Endothelial cell (in vitro differentiated cells): ENCODE measurements at places on chromosomes 12 and 14.

GRCh38 chr12:49502590-49502989 is 36.2 kb upstream of the KCNH3 start:
- H3K27me3 ChIP-seq = peaks cover 1% of the 10 kb centered on the region
- H3K4me1 ChIP-seq = no peaks in the 10 kb centered on the region
- DNase-seq = no peak

GRCh38 chr12:79547044-79547734 is 143.6 kb downstream of the PAWR start:
- peak; percentile 14 for DNase-seq
- no peak overlapping the region for H3K4me3 ChIP-seq
- peaks cover 8% of the 10 kb centered on the region for H3K27me3 ChIP-seq
- peak overlapping the region; percentile 98 for H3K27ac ChIP-seq
- H3K36me3 ChIP-seq = peaks cover 13% of the 10 kb centered on the region
- H3K4me1 ChIP-seq = peaks cover 49% of the 10 kb centered on the region

DNA sequence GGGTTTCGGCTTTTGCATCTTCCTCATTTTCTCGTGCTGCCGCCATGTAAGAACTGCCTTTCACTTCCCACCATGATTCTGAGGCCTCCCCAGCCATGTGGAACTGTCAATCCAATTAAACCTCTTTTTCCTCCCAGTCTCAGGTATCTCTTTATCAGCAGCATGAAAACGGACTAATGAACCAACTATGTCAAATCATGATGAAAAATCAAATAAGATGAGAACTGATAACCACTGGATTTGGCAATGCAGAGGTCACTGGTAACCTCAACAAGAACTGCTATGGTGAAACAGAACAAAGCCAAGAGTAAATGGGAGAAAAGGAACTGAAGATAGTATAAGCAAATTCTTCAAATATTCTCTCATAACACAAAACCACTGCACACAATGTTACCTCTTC is 6.0 kb downstream of the EML5 start:
- no peak for DNase-seq
- H3K4me3 ChIP-seq = no peak overlapping the region
- no peaks in the 10 kb centered on the region for H3K4me1 ChIP-seq
- peaks cover 4% of the 10 kb centered on the region for H3K36me3 ChIP-seq
- H3K27ac ChIP-seq = no peak overlapping the region

- no peaks in the 10 kb centered on the region for H3K36me3 ChIP-seq
- H3K4me1 ChIP-seq = peaks cover 48% of the 10 kb centered on the region
- no peak overlapping the region for H3K4me3 ChIP-seq
- no peak overlapping the region for H3K27ac ChIP-seq
Measured at GRCh38 chr14:68709007-68709406, 83.9 kb downstream of the ZFP36L1 start.

DNA sequence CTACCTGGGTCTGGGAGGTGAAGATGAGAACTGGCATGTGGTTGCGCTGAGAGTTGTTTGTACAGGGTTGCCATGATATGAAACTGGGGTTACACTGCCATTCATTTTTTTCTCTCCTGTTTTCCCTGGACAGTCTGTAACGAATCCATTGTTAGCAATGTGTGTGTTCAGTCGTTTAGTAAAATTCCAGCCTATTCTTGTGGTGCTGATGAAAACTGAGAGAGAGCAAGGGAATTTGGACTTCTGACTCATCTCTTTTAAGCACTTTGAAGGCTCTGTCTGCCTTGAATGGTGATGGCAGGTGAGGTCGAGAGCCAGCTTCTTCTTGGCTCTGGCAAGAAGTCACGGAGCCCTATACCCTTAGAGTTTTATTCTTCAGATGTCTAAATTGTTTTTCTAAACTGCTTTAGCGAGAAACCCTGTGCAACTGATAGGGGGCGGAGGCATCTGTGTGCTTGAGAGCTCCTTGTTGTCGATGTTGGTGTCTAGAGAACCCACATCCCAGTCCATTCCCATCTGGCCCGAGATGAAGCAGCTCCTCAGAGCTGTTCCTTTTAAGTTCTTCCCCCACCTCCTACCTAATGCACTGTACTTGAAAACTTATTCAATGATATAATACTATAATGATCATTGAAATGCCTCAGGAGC is 204.4 kb downstream of the TMX1 start:
- no peak for DNase-seq
- H3K4me3 ChIP-seq = no peak overlapping the region
- H3K36me3 ChIP-seq = no peaks in the 10 kb centered on the region
- H3K4me1 ChIP-seq = peaks cover 9% of the 10 kb centered on the region

- H3K36me3 ChIP-seq = peaks cover 41% of the 10 kb centered on the region
- no peak overlapping the region for H3K4me3 ChIP-seq
- H3K27me3 ChIP-seq = peaks cover 3% of the 10 kb centered on the region
- peaks cover 25% of the 10 kb centered on the region for H3K4me1 ChIP-seq
Measured at GRCh38 chr12:62732861-62733427, 202.0 kb downstream of the PPM1H start.
